Activated CD8-positive, alpha-beta memory T cell treated with anti-CD3 and anti-CD28 coated beads for 4 hours (primary cell): ENCODE measurements at places on chromosomes 6 and 20.

DNA sequence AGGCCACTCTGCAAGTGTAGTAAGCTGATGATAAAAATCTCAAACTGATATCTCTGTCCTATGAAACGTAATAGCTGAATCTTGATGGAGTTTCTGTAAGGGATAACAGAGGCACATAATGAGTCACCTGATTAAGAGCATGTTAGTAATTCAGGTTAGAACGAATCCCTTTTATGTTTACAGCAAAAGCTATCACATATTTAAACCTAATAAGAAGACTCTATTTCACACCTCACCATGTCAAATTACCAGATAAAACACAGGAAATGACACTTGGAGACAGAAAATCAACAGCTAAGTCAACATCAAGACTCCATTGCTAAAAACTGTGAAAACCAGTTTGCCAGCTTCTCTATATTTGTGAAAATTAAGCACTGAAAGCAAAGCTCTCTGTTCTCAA, 11.8 kb downstream of the CST7 start:
- DNase-seq = no peak

DNA sequence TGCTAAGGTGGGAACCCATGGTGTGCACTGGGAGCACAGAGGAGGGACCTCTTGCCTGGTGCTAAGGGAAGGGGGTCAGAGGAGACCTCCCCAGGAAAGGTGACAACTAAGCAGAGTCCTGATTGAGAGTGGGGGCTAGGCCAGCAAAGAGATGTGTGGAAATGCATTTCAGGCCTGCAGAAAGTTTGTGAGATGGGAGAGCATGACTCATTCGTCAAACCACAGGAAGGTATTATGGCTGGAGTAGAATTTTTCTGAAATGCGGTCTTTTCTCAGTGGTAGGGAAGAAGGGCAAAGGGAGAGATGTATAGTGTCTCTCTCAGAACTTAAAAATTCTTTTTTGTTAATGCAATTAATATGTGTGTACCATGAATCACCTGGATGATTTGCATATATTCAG, 23.6 kb upstream of the EDN1 start:
- DNase-seq = no peak

DNA sequence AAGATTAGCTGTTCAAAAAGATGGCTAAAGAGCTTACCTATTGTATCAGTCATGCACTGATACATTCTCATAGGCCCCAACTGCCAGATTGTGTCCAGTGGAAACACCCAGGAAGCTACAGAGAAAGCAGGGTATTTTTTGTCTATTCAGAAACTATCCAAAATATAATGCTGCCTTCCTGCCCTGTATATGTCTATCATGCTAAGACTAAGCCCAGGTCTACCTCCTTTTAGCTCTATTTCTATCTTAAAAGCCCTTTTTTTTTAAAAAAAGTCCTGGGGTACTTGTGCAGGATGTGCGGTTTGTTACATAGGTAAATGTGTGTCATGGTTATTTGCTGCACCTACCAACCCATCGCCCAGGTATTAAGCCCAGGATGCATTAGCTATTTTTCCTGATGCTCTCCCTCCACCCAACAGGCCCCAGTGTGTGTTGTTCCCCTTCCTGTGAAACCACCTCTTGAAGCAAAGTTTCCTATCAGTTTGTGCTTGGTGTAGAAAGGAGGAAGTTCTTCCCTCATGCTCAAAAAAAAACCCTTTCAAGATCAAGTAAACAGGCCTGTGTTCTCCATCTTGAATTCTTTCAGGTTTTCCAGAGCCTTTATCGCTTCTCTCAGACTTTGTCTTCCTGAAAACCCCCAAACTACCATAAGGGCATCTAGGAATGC, 514 bp downstream of the DEFB129 start:
- no peak for DNase-seq

DNA sequence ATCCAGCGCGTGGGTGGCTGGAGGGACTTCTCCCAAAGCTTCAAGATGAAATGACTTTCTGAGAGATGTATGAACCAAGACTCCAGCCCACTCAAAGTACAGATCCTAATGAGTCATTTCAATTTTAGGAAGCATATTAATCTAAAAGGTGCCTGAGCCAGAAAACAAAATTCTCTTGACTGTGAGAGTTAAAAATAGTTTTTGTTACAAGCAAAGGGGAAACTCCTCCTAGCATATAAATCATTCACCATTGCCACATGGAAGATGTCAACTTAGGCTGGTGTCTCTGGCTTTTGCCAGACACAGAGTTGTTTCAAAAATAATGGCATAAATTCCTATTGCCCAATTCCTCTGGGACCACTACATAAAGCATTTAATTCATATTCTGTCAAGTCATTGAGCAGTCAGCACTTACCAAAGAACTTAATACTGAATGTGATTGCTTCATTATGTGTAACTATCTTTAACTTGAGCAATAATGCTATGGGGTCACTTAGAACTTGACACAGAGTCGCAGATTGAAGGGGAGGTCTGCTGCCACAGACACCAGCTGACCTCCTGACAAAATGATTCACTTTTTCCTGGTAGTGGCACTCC, 280.6 kb downstream of the SLC35F1 start:
- no peak for DNase-seq

DNA sequence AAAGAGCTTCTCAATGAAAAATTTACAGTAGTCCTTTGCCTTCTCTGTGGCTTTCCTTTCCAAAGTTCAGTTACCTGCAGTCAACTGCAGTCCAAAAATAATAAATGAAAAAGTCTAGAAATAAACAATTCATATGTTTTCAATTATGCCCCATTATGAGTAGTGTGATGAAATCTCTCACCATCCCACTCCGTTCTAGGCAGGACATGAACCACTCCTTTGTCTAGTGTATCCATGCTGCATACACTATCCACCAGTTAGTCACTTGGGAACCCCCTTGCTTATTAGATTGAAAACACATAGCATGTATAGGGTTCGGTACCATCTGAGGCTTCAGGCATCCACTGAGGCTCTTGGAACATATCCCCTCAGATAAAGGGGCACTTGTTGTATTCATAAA, 80.6 kb upstream of the EYA4 start:
- no peak for DNase-seq
